Right hindlimb (tissue), 1 donor: ENCODE measurements at places on chromosomes 2 and 18.

GRCh38 chr18:70172225-70172624 lies 33.3 kb downstream of the RTTN start:
- DNase-seq = no peak

GRCh38 chr2:241458687-241459086 lies 49.7 kb downstream of the STK25 start:
- no peak for DNase-seq

GRCh38 chr2:99576775-99577174 lies 87.0 kb upstream of the REV1 start:
- no peak for DNase-seq

- no peak for DNase-seq
Observed at GRCh38 chr2:127783101-127783500, 27.9 kb downstream of the WDR33 start.

GRCh38 chr2:5706717-5707455 lies 14.7 kb downstream of the SOX11 start:
- no peak for DNase-seq

GRCh38 chr2:15677141-15677843 lies 85.6 kb downstream of the DDX1 start:
- DNase-seq = peak; percentile 62

GRCh38 chr2:125310657-125311364 lies 1285.7 kb downstream of the CNTNAP5 start:
- DNase-seq = no peak

GRCh38 chr2:43495727-43496126 lies 100.1 kb downstream of the THADA start:
- no peak for DNase-seq

DNA sequence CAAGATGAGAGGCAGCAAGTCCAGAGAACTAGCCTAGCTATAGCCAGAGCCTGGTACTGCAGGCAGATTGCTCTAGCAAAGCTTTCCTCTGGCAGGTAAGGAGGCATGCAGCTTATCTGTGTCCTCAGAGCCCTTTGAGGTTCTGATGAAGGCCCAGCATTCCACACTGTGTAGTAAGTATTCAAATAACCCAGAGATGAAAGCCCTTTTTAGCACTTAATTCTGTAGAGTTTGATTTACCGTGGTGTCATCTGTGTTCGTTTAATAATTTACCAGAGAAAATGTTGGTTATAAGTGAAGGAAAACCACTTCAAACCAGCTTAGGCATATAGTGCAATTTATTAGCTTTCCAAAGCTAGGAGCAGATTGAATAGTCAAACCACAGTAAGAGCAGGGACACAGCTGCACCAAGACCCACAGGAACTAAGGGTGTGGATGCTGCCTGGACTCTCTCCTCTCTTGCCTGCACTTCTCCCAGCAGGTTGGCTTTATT lies 226.6 kb downstream of the BABAM2 start:
- DNase-seq = no peak

GRCh38 chr2:188410504-188411235 lies 119.0 kb downstream of the GULP1 start:
- DNase-seq = no peak

DNA sequence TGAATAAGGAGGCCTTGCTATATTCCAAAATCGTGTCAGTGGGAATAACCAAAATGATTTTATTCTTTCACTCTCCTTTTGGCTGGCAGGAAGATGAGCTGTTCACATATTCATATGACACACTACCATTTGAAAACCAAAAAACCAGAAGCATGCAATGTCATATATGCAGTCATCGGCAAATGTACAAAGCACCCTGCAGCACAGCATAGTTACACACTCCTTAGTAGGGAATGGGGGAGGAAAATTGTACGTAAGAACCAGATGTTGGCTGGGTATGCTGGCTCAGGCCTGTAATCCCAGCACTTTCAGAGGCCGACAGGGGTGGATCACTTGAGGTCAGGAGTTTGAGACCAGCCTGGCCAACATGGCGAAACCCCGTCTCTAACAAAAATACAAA lies 176.6 kb downstream of the GFPT1 start:
- DNase-seq = no peak

GRCh38 chr2:54740333-54740732 lies 16.9 kb downstream of the EML6 start:
- DNase-seq = no peak

GRCh38 chr2:217011576-217011975 lies 151.7 kb upstream of the TNP1 start:
- DNase-seq = no peak

DNA sequence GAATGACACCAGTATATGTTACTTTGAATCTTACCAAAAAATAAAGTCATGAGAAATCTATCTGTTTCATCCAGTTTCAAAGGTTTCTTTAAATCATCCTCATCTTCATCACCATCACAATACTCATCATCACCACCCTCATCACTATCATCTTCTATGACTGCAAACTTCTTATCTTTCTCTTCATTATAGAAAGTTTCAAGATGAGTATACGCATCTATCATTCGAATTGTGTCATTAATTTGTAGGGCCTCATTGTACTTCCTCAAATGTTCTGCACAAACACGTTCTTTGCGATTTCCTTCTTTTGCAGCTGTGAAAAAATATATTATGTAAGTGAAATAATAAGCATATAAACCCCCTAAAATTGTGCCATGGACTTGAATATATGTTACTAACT lies 34.1 kb upstream of the FAP start:
- no peak for DNase-seq

GRCh38 chr18:13437796-13438506 lies 219.4 kb downstream of the LDLRAD4 start:
- no peak for DNase-seq

DNA sequence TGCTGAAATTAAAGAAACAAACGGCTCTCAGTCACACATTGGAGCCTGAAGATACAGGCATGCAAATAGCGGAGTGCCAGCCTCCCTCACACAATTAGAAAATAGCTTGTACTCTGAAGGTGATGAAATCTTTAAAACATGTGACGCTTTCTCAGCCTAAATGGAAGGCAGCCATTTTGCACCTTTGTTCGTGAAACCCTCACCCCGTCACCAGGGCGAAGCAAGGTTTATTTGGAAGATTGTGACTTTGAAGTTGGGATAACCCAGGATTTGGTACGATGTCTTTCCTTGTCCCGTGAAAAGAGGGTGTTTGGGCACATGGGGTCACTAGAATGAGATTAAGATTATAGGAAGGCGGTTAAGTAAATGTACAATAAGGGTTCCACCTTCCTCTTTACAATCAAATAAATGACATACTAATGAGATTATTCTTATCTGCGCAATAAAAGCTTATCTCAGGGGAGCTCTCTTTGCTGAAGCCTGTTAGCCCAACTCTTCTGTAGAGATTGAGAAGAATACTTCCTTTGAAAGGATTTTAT lies 4.2 kb downstream of the SH3BP4 start:
- no peak for DNase-seq

- no peak for DNase-seq
Observed at GRCh38 chr18:80251700-80252099, 4.4 kb upstream of the PARD6G start.

- DNase-seq = no peak
Observed at GRCh38 chr2:198483051-198483450, 678.7 kb downstream of the PLCL1 start.

GRCh38 chr2:221268631-221269030 lies 303.5 kb downstream of the EPHA4 start:
- DNase-seq = no peak

- DNase-seq = no peak
Observed at GRCh38 chr2:46489423-46490174, 10.2 kb downstream of the TMEM247 start.

GRCh38 chr18:46423226-46423805 lies 233.7 kb downstream of the LOXHD1 start:
- DNase-seq = peak; percentile 5

DNA sequence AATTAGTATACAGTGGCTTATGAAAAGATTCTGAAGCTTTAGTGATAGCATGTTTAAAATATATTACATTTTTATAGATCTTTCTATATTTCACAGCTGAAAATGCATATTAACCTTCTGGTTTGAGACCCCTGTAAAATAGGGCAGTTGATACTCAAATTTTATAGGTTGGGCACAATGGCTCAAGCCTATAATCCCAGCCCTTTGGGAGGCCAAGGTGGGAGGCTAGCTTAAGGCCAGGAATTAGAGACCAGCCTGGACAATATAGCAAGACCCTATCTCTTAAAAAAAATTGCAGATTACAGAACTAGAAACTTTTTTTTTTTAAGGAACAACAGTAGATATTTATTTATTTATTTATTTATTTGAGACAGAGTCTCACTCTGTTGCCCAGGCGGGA lies 31.2 kb downstream of the NBEAL1 start:
- DNase-seq = no peak

- no peak for DNase-seq
Observed at GRCh38 chr2:120589771-120590608, 145.7 kb upstream of the GLI2 start.

DNA sequence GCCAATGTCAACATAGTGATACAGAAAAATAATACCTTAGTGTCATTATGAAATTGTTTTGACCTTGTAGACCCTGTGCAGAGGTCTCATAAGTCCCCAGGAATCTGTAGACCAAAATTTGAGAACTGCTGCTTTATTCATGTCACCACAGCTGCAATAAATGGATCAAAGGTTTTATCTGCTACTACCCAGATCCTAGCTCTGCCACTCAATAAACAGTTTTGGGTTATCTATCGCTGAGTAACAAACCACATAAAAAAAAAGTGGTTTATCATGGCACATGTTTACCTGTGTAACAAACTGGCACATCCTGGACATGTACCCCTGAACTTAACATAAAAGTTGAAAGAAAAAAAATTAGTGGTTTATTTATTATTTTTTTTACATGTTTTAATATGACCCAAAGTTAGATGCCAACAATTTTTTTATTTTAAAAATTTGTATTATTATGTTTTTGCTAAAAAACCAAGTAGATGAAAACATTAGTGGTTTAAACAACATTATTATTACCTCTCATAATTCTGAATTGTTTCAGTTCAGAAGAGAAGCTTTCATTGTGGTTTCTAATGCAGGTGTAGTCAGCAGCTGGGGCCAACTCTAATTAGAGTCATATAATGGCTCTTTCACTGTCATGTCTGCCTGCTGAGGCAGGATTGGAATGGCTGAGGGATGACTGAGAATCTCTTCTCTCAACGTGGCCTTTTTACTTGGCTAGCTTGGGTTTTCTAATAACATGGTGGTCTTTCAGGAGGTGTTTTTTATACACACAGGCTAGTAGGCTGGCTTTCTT lies 103.3 kb upstream of the SLC38A11 start:
- DNase-seq = no peak

DNA sequence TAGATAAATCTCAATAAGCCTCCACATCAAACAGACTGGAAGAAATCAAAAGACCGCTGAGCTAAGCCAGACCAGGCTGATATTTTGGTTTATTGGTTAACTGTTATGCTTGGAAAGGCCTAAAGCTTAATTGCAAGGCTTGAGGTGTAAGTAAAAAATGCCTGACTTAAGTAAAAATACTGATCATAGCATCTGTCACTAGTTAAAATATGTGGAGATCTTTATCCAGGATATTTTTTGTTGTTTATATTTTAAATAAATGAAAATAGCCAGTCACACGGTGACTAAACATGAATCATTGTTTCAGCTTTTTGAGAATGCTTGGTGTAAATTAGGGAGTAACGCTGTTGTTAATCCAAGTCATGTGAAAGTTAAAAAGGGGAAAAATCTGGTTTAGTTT lies 127.9 kb downstream of the THADA start:
- no peak for DNase-seq

- no peak for DNase-seq
Observed at GRCh38 chr2:11072550-11072949, 82.7 kb upstream of the SLC66A3 start.

DNA sequence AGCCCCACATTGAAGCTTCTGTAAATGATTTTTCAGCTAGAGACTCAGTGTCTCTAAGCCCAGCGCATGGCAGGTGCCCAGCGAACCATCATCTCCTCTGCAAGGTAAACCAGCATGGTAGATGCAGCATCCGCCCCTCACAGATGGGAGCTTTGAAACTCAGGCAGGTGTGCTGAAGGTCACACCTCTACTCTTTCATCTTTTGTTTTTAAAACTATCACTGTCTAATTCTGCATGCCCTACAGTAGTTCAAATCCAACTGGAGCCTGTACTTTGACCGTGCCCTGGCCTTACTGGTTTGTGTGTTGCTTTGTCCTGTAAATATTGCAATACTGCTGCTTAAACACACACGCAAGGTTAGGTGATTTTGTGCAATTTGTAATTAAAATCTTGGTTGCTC lies 831.1 kb downstream of the GALR1 start:
- no peak for DNase-seq

DNA sequence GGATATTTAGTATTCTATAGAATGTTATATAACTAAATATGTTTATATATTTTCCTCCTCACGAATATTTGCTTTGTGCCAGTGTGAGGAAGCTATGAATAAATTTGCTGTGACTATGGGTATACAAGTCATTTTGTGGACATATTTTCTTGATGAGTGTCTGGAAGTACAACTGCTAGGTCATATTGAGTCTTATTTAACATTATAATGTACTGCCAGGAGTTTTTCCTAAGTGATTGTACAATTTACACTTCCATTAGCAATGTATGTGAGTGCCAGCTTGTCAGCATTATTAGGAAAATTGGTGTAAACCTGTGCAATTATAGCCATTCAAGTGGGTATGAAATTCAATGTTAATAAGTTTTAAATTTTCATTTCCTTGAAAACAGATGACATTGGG lies 1328.9 kb upstream of the TMEFF2 start:
- DNase-seq = no peak

DNA sequence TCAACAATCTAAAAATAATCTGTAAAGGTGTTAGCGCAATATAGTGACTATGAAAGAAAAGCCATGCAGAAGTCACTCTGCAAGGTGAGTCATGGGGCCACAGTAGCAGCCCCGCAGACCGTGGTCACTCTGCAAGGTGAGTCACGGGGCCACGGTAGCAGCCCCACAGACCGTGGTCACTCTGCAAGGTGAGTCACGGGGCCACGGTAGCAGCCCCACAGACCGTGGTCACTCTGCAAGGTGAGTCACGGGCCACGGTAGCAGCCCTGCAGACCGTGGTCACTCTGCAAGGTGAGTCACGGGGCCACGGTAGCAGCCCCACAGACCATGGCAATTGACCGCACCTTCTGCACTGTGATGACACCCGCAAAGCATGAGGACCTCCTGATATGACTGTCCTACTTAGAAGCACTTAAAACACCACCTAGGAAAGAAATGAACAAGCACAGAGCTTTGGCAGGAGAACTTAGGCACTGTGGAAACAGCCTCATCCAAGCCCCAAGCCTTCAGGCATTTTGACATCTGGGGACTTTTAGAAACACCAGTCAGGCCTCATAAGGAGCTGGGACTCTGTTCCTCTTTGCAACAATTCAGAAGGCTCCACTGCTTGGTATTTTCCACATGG lies 70.1 kb downstream of the LDLRAD4 start:
- no peak for DNase-seq

DNA sequence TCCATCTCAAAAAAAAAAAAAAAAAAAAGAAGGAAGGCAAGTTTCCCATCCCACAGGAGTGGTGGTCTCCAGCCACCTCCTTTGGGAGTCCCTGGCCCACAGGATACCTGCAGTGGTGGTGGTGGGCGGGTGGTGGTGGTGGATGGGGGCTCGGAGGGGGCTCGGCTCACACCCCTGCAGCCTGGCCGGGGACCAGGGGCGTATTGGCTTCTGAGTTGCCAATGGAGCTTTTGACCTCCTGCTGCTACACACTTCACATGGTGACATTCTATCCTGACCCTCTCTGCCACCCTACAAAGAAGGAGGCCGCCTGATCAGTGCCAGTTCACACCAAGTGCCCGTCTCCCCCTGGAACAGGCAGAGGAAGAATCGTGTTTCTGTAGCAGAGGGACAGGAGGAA lies 119.6 kb downstream of the NFATC1 start:
- DNase-seq = peak; percentile 18

GRCh38 chr18:46302528-46303485 lies 198.6 kb downstream of the HAUS1 start:
- no peak for DNase-seq
